ENCODE measurements at places on chromosomes 4 and X. TPM values are rescaled to one million over a fixed set of nuclear protein-coding genes. Genes with fewer than 3 reads are reported as not detected.

DNA sequence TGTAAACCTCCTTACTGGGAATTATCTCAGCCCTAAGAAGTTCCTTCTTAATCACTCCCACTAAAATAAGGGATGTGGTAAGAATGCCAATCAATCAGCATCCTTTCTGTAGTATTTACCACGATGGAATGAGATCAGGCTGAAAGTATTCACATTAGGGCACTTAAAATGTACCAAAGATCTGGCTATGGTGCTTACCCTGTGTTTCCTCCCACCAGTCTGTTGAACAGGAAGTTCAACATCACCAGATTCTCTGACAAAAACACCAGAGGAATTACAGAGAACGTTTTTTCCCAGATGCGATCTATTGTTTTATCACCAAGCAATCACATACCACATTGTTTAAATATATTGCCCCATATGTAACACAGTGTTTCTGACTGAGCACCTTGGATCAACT is 2.1 kb upstream of the CLCN3 start:
- no peak for DNase-seq

- DNase-seq = no peak
Measured at GRCh38 chr4:84325625-84326024, 173.5 kb downstream of the NKX6-1 start.

DNA sequence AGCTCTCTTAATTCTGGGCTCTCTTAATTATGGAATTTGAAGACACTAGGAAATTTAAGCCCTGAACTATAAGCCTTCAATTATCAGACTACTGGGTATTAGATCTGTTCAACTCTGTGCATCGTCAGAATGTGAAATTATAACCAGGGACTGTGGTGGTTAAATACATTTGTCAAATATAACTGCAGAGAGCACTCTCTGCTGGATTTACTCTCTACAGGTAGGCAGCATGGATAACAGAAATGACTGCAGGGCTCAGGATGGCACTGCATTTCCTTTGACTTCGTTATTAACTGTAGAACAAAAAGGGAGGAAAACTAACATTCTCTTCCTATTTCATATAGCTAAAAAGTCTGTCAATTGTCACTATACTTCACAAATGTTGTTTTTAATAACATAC is 310.1 kb upstream of the RASGEF1B start:
- no peak for DNase-seq

DNA sequence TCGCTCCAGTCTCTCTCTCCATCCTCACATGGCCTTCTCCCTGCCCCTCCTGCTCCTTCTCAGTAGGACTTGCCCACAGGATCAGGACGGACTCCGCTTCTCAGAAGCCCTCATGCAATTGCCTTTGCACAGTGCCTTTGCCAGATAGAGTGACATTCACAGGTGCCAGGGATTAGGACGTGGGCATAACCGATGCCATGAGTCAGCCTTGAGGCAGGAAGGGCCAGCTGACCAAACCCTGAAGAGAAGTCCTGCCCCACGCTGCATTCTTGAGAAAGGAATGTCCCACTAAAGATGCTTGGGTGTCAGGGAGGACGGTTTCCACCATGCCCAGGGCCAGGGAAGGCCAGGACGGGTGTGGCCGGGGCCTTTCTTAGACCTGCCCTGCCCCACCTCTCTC is 6.6 kb upstream of the GRPEL1 start:
- DNase-seq = no peak

DNA sequence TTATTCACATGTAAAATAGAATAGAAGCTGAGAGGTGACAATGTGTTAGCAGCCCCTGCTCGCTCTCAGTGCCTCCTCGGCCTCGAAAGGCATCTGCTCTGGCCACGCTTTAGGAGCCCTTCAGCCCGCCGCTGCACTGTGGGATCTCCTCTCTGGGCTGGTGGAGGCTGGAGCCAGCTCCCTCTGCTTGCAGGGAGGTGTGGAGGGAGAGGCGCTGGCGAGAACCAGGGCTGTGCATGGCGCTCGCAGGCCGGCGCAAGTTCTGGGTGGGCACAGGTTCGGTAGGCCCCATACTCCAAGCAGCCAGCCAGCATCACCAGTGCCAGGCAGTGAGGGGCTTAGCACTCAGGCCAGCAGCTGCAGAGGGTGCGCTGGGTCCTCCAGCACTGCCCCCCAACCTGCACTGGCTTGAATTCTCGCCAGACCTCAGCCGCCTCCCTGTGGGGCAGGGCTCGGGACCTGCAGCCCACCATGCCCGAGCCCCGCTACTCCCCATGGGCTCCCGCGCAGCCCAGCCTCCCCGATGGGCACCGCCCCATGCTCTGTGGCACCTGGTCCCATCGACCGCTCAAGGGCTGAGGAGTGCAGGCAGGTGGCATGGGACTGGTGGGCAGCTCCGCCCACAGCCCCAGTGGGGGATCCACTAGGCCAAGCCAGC is 1346.7 kb upstream of the IGFBP7 start:
- no peak for DNase-seq

DNA sequence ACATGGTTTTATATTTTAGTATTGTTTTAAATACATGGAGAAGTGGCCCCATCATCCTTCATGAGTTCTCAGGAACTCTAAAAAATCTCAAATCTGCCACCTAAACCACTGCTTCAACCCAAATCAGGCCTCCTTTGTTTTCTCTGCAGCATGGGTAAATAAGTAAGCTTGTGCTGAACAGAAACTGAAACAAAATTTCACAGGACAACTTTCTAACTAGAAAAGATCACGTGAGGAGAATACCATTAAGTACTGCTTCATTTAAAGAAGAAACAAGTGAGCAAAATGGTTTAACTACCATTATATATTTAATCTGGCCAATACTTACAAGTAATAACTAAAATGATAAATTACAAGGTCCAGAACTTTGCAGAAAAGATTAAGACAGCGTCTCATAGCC is 2.5 kb downstream of the ARAP2 start:
- DNase-seq = no peak

- no peak for DNase-seq
Measured at GRCh38 chr4:7989654-7990053, 50.0 kb upstream of the AFAP1 start.

- no peak for DNase-seq
Measured at GRCh38 chr4:59630922-59631321, 1569.2 kb upstream of the ADGRL3 start.

GRCh38 chr4:162853788-162854187 is 312.9 kb downstream of the NAF1 start:
- no peak for DNase-seq

DNA sequence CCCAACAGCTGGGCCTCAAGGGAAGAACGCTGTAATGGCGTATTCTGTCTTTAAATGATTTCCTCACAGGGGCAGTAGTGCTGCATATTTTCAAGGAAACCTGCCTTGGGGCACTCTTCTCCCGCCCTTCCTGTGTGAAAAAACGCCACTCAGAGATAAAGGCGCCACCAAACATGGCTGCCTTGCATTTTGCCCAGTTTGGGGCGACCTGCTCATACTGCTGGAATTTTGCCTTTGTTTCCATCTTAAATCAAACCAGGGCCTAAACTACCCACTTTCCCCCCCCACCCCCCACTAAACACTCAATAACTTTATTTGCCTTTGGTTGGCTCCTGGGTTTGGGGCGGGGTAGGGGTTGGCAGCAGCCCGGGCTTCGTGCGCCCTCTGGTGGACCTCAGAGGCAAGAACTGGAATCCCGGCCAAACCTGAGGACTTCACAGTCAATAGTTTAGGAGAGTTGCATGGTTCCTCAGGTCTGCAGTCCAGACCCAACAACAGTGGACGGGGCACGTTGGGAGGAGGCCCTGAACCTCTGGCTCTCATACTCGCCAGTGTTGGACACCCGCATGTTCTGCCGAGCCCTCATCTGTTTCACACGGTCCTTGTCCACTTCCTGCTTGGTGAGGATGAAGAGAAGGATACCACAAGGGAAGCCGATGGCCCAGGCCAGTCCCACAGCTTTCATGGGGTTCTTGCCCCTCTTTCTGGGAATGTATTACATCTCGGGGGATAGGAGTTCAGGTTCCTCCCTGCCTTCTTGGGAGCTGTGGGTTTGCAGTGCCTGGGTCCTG is 220.1 kb upstream of the STK26 start:
- DNase-seq = peak; percentile 18

- no peak for DNase-seq
Measured at GRCh38 chr4:15109600-15109999, 107.3 kb downstream of the CPEB2 start.

DNA sequence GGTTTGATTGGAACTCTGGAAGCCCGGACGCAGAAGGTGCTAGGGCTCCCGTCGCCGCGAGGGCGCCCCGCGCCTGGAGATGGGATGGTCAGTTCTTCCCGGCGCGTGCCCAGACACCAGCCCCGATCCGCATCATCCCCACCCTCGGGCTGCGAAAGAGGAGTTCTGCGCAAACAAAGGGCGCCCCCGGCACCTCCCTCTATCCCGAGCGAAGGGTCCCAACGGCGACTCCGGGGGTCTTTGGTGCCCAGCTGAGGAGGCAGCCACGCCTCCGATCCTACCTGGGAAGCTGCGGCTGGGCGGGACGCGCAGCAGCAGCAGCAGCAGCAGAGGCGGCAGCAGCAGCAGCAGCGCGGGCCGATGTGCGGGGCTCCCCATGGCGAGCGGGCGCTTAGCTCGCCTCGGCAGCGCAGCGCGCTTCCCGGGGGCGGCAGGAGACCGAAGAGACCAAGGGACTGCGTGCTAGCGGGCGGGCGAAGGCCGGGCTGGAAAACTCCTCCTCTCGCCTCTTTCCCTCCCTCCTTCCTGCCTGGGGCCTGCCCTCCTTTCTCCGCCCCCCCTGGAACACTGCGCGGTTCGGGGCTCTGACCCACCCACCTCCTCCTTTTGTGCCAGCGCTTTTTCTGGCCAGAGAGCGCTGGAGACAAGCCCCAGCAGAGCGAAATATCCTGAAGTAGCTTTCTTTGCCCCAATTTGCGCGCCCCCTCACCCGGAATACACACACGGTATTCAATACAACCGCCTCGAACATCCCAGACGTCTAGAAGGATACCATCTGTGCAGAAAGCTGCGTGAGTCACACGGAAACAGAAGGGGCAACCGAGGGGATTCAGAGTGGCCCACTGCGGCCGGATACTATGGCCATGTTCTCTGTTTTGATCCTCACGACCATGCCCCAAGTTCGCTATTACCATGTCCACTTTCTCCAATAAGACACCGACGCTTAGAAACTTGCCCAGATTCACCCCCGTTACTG is at the start of gene SRPX:
Gene SRPX (minus strand): TSS at position 457 of the 976 bp plus-strand sequence. CDS start 79 bp downstream, at position 378.
- no peak for DNase-seq

GRCh38 chr4:85966373-85966772 is 393.5 kb downstream of the MAPK10 start:
- no peak for DNase-seq

DNA sequence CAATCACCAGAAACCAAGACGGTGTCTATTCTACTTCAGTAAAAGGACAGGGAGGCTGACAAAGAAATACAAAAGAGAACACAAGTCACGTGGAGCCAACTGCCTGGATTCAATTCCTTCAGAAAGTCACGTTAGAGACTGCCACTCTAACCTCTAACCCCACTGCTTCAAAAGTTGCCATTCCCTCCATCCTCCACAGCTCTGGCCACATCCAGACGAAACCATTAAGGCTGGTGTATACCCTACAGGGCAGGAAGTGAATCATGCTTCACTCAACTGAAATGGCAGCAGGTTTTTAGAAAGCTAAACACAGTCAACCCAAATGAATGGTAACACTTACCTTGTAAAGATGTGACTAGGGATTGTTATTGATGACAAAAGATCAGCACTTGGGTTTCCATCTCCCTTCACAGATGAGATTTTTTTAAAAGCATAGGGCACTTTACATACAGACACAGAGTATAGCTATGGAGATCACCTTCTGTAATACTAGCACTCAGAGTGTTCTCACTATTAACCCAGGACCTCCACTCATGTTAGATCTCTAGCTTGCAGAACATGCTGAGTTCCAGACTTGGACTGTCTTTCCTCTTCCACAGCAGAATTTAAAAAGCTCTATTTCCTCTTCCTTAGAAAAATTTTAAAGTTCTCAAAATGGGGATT is 37.4 kb downstream of the MAML3 start:
- no peak for DNase-seq

GRCh38 chr4:1842339-1842895 is 13.5 kb downstream of the LETM1 start:
- DNase-seq = no peak

DNA sequence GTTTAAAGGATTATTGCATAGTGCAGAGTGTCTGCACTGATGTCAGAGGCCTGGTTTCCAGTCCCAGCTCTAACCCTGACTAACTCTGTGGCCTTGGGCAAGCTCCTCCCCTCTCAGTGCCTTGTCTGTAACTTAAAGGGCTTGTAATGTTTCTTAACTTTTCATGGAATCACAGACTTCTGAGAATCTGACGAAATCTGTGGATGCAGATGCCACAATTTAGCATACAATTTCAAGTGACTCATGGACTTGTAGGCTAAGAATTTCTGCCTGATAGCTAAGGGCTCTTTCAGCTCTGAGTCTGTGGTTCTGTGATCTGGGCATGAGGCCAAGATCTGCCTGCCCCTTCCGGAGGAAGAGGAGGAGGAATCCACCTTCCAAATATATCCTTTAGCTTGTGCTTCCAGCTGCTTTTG is 236.9 kb downstream of the AR start:
- no peak for DNase-seq

DNA sequence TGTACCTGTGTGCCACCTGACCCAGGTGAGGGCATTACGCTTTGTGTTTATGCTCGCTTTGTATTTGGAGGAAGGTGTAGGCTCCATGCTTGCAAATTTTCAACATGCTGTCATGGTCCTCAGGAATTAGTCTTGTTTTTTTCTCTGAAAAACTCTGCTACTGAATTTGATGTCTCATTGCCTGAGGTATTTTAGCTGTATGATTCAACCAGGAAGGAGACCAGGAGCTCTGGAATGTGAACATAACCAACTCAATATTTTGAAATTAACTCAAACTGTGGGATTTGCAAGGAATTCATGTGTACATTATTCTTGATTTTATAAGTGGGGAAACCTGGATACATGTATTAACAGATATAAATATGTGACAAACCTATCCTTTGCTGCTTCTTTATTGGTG is 134.1 kb downstream of the SLC4A4 start:
- no peak for DNase-seq

- no peak for DNase-seq
Measured at GRCh38 chrX:41982953-41983352, 59.6 kb upstream of the CASK start.

NAP1L2 gene
- 1.9 TPM for total RNA-seq

TCEAL6 gene
- total RNA-seq = not detected

RS1 gene
- not detected for total RNA-seq

ERCC6L gene
- total RNA-seq = 4.5 TPM

MAGEE1 gene
- 0.44 TPM for total RNA-seq

PLP2 gene
- total RNA-seq = 134 TPM

FREM3 gene
- total RNA-seq = not detected

Data from esophagus squamous epithelium (tissue), 5 donors.